Activated CD8-positive, alpha-beta memory T cell treated with anti-CD3 and anti-CD28 coated beads for 48 hours (primary cell): ENCODE measurements at places on chromosomes 3 and 15.

- DNase-seq = no peak
Measured at GRCh38 chr3:164155400-164155799, 922.9 kb downstream of the SI start.

DNA sequence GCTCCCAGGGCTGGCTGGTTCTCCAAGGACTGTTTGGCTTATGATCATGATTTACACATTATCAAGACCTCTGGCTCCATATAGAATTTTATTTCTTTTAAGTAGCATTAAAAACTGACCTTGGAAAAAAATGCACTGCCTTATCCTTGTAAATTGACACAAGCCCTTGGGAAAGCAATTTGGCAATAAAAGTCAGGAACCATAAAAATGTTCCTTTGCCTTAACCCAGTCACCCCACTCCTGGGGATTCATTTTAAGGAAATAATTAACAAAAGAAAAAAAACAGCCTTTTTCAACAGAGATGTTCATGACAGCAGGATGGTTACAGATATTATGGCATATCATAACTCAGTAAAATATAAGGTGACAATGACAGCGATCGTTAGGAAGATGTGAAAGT, 51.6 kb upstream of the NR2E3 start:
- no peak for DNase-seq

GRCh38 chr3:13120289-13120927, 47.2 kb upstream of the IQSEC1 start:
- DNase-seq = no peak

DNA sequence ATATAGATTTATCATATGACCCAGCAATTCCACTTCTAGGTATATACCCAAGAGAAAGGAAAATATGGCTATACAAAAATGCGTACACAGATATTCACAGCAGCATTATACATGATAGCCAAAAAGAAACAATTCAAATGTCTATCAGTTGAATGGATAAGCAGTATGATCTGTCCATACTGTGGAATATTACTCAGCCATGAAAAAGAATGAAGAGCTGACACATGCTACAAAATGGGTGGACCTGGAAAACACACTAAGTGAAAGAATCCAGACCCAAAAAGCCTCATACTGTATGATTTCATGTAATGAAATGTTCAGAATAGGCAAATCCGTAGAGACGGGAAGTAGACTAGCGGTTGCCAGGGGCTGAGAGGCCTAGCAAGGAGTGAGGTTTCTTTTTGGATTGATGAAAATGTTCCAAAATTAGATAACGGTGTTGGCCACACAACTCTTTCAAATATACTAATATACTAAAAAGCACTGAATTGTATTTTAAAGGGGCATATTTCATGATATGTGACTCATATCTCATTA, 33.4 kb downstream of the FGD5 start:
- no peak for DNase-seq

GRCh38 chr3:65044401-65044800, 356.6 kb upstream of the ADAMTS9 start:
- no peak for DNase-seq

- no peak for DNase-seq
Measured at GRCh38 chr3:87733671-87734367, 325.0 kb downstream of the CGGBP1 start.

DNA sequence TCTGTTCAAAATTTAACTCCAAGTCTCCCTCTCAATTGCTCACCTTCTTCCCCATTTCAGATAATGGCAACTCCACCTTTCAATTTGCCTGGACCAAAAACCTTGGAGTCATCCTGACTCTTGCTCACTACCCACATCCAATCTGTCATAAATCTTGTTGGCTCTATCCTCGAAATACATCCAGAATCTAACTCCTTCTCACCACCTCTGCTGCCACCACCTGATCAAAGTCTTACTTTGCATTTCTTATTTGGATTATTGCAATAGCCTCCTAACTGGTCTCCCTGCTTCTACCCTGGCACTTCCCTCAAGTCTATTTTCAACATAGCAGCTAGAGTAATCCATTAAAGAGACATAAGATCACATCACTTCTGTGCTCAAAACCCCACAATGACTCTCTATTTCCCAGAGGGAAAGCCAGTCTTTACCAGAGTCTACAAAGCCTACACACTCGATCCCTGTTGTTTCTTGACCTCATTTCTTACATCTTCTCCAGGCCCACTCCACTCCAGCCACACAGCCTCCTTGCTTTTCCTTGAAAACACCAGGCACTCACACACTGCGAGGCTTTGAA, 86.6 kb downstream of the GPR156 start:
- no peak for DNase-seq

GRCh38 chr15:33675246-33675645, 293.1 kb upstream of the CHRM5 start:
- DNase-seq = no peak

- no peak for DNase-seq
Measured at GRCh38 chr15:96234109-96234892, 96.2 kb upstream of the NR2F2 start.

DNA sequence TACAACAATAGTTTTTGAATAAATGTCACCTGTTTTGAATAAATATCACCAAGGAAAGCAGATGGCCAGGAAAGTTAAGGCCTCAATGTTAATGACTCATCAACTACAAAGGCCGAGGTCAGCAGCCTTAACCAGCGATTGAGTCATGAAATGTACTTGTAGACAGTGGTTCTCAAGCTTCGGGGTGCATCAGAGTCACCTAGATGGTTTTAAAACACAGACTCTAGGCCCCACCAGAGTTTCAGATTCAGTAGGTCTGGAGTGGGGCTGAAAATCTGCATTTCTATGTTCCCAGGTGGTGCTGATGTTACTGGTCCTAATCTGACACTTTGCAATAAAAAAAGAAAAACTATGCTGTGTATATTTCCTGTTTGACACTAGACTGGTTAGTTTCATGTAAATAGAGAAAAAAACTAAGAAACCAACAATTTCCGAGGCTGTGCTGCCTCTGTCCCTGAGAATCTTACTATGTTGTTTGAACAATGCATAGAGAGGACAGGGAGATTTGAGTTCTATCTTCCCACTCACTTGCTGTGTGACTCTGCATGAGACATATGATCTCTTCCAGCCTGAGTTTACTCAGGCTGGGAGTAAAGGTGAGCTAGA, 9.8 kb downstream of the RAB27A start:
- no peak for DNase-seq

GRCh38 chr15:65394936-65395335, 17.1 kb upstream of the IGDCC3 start:
- no peak for DNase-seq

DNA sequence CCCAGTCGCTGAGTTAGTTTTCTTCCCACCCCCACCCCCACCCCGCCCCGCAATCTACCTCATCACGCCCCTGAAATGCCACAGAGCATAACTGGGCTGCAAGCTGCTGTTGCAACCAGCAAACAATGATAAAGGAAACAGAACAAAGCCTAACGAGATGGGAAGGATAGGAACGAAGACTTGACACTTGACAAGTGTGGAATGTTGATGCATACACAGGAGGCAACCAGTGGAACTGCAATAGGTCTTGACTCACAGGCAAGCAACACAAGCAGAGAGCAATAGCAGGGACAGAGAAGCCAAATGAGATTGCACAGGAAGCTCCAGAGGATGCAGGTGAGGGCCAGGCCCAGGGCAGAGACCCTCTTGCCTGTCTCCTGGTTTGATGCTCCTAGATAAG, 225.9 kb downstream of the IGSF11 start:
- DNase-seq = no peak

- no peak for DNase-seq
Measured at GRCh38 chr3:37956723-37957538, 33.7 kb upstream of the VILL start.

GRCh38 chr3:106326941-106327695, 458.3 kb upstream of the CBLB start:
- no peak for DNase-seq

- no peak for DNase-seq
Measured at GRCh38 chr3:32816439-32817256, 1.1 kb upstream of the TRIM71 start.

DNA sequence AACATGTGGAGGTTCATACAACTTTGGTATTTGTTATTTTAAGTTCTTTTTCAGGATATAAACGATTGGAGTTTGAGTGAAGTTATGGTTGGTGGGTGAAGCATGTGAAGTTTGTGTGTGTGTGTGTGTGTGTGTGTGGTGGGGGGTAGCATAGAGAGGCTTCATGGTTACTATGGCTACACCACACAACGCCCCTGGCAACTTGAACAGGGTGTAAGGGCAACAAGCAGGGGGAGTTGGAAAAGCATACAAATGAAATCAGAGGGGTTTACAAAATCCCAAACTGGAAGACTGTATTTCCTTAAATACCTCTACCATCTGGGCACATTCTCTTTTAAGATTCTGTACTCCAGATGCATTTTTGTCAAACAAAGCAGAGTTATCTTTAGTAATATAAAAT, 207.5 kb downstream of the SV2B start:
- DNase-seq = no peak

DNA sequence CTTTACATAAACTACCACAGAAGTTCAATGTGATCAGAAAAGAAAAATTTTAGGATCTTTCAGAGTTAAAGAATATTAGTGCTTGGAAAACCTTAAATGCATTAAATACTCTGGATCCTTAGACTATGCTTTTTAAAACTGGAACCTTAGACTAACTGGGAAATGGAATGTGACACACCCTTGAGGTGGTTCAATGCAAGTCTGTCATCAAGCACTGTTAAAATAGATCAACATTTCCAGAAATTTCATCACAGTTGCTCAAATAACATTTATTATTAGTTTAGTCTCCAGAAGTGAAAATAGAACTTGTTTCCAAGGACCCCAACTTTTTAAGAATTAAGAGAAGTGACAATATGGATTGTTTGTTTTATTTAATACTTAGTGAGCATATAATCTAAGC, 71.8 kb downstream of the GAP43 start:
- DNase-seq = no peak

- DNase-seq = no peak
Measured at GRCh38 chr15:76983590-76984375, 11.1 kb upstream of the PSTPIP1 start.

GRCh38 chr3:181442066-181442465, 269.7 kb upstream of the SOX2 start:
- DNase-seq = no peak

DNA sequence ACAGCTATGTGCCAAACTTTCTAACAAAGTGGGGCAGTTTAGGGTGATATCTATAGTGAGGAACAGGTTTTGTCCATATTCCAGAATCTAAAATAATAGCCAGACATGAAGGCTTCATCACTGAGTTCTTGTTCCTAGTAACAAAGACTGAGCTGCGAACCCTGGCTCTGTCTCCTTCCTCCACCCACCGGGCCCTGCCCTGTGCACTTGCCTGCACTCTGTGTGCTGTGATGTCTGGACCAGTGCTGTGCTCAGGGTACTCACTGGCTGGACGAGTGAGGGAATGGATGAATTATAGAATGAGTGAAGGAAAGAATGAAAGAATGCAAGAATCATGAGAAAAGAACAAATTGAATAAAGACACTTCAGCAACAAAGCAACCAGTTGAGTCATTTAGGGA, 8.9 kb upstream of the NMNAT3 start:
- DNase-seq = no peak

DNA sequence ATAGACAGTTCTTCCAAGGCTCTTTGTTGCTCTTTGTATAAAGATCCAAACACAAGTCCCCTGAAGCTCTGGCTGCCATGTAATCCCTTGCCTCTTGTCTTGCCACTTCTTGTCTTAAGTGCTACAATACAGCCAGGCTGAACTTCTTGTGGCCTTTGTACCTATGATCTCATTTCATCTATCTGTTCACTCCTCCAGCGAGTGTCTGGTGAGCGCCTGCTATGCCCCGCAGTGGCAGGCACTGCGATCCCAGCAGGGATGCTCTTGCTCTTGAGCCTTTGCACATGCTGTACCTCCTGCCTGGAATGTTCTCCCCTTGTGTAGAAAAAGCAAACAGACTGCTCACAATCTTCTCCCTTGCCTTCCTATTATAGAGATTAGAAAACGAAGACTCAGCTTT, 81.9 kb upstream of the ADPGK start:
- no peak for DNase-seq

- no peak for DNase-seq
Measured at GRCh38 chr3:194379651-194380050, 10.1 kb upstream of the LRRC15 start.

DNA sequence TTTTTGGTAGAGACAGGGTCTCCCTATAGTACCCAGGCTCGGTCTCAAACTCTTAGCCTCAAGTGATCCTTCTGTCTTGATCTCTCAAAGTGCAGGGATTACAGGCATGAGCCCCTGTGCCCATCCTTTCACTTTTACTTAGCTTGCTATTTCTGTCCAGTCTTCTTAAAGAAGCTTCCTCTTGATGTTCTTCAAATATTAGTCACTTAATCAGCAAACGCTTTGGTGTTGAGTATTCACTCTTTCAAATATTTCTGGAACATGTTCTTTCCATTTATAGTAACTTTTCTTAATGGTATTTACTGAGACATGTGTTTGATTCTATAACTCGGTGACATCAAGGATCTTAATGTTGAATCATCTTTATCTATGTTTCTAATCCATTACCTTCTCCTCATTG, 122.1 kb downstream of the CNTN6 start:
- DNase-seq = no peak

- DNase-seq = no peak
Measured at GRCh38 chr3:80770106-80771074, 991.1 kb downstream of the GBE1 start.

GRCh38 chr3:87771337-87772192, 287.2 kb downstream of the CGGBP1 start:
- DNase-seq = no peak

DNA sequence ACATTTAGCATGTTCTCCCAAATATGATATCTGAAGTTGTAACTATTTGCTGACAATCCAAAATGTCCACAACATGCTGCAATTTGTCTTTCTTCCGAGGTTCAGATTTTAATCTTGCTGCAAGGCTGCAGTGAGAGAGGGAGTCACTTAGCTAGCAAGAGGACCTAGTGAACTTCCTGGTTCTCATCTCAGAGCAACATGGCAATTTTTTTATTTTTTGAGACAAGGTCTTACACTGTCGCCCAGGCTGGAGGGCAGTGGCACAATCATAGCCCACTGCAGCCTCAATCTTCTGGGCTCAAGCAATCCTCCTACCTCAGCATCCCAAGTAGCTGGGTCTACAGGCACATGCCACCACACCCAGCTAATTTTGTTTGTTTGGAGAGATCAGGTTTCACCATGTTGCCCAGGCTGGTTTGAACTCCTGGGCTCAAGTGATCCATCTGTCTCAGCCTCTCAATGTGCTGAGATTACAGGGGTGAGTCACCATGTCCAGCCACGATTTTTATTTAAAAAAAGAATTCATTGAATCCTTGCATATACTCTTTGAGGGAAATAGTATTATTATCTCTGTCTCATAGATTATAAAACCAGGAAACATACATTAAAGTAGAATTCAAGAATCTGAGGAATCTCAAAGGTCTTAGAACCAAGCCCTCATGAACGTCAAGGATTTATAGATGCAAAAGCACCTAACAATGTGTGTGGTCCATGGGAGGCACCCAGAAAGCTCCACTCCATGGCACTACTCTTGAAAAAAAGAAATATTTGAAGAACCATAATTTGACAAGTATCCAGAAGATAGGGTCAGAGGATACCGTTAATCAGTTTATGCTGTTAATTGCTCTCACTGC, 9.1 kb downstream of the HDC start:
- DNase-seq = no peak
